RPMI7951 (cell line): ENCODE measurements at places on chromosomes 1 and 21. TPM values are rescaled to one million over a fixed set of nuclear protein-coding genes. Genes with fewer than 3 reads are reported as not detected.

DNA sequence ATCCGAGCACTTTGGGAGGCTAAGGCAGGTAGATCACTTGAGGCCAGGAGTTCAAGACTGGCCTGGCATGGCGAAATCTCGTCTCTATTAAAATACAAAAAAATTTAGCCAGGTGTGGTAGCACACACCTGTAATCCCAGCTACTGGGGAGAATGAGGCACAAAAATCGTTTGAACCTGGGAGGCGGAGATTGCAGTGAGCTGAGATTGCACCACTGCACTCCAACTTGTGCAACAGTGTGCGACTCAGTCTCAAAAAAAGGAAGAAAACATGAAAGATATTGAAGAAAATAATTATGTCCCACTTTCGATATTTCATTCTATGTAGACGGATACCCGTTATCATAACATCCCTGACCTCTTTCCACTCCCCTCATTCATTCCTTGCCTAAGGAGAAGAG is 19.2 kb downstream of the TUT4 start:
- no peak for DNase-seq

- no peak for DNase-seq
Observed at GRCh38 chr1:194155962-194156361, 969.5 kb upstream of the B3GALT2 start.

- DNase-seq: no peak
Observed at GRCh38 chr1:53463961-53464899, 5.0 kb downstream of the DMRTB1 start.

GRCh38 chr1:115652236-115652788 is 10.5 kb downstream of the VANGL1 start:
- DNase-seq: no peak

DNA sequence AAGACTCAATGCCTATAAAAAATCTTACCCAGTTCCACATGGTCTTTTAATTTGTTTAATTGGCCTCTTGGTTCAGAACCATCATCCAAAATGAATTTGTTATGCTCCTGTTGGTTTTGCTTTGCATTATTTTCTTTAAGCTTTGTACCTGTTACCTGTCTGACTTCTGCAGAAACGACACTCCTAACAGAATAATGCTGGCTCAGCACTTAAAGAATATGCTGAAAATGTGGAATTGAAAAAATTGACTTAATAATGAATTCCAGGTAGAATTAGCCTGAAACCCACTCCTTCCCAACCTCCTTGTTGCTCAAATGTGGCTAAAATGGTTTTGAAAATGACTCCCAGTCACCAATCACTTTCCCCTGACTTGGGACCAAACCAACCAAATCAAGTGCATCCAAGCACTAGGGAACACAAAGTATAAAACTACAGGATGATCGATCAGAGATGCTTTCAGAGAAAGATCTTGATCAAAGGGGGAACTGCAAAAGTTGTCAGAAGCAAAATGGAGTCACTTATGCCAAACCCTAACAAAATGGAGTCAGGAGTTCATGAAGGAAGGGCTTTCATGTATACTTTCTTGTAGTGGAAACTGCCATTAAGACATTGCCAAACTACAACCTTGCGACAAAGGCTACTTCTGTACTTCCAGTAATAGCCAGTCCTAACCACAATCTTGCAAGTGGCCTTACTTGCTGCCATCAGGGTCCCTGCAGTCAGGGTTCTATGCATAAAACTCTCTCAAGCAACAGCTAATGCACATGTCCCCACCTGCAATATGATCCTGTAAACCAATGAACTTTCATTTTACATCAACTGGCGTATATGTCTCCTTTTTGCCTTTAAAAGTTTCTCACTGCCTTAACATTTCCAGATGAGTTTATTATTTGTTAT is 5.4 kb downstream of the GBP7 start:
- DNase-seq: no peak

- DNase-seq: no peak
Observed at GRCh38 chr1:202688401-202688800, 21.9 kb downstream of the SYT2 start.

DNA sequence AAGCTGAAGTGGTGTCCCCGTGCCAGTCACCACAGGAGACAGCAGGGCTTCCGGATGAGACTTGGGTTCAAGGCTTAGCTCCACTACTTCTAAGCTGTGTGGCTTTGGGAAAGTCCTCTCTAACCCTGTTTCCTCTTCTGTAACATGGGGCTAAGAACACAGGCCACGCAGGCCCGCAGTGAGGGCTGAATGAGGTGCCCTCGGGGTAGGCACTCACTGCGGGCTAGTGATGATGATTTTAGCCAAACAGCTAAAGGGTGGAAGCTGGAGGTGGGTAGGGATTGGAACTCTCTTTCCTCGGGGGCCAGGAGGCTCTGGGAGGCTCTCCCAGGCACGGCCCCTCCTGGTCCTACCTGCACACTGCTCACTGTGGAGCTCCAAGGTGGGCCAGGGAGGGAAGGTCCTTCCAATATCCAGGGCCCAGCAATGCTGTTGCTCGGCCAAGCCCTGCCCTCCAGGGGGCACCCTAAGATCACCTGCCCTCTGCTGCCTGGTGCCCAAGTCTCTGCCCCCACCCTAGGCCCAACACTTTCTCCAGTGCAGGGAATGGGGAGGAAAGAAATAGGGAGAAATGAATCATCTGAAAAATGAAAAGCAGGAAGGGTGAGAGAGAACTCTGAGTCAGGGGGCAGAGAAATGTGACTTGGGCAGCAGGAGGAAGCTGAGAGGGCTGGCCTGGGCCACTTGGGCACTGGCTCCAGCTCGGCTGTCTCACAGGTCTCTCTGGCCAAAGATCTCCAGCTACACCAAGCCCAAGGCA is 19.2 kb upstream of the EVA1B start:
- DNase-seq: peak; percentile 84

- DNase-seq: peak; percentile 100
Observed at GRCh38 chr1:9078015-9078751, 8.7 kb upstream of the SLC2A5 start.

DNA sequence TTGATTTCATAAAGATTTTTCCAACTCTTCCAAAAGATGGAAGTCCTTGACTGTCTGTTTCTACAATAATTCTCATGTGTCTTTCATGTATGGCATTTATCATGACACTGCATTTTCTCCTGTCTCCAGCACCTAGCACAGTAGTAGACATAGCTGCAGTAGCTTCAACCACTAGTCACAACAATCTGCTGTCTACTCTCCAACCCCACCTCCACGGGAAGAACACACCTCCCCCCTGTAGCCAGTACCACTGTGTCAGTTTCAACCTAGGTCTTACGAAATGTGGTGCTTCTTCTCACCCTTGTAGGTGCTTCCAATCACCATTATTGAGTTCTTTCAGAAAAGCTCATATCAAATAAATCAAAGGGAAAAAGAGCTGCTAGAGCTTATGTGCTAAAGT is 425.1 kb upstream of the ADAMTS5 start:
- DNase-seq: no peak

GRCh38 chr1:164685266-164686035 is 126.5 kb downstream of the PBX1 start:
- no peak for DNase-seq

- DNase-seq: no peak
Observed at GRCh38 chr1:14521622-14522021, 76.9 kb upstream of the KAZN start.

DNA sequence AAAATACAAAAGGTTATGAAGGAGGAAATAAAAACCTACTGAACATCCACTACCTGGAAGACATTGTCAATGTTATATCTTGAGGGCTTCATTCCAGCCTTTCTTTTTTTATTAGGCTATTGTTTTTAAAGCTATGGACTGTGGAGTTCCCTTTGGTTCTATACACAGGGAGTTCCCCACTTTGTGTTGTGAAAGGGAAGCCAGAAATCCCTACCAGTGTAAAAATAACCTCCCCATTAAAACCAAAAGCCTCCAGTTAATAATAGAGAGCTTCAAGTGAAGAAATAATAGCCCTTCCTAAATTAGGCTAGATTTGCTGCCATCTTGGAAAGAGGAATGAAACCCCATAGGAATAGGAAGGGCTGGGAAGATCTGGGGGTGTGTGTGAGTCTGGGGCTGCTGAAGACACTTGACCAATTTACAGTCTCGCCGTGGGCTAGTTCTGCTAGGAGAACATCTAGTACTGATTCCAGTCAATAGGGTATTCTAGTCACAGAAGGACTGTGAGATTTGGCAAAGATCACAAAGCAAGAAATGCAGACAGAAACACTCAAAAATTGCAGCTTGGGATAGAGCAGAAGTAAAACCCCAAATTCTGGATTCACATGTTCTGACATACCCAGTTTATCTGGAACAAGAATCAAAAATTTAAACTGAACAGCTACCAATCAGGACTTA is 32.4 kb upstream of the PTGFRN start:
- DNase-seq: no peak

GRCh38 chr1:210822932-210823331 is 311.0 kb downstream of the KCNH1 start:
- no peak for DNase-seq

- no peak for DNase-seq
Observed at GRCh38 chr1:224745394-224745793, 129.3 kb downstream of the CNIH3 start.

DNA sequence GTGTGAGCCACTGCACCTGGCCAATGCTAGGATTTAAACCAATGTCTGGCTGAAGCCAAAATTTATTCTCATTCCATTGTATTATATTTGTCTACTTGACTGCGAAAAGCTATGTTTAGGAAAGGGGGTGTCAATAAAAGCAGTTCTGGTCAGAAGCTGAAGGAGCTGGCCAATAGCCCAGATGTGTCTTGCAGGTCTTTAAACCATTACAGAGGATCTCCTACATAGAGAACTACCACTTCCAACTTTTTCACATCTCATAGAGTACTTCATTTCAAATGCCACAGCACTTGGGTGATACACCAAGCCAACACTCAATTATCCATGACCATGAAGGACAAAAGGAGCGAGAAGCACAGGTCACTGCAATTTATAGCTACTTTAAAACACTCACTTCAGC is 2.5 kb downstream of the SYT11 start:
- DNase-seq: no peak

DNA sequence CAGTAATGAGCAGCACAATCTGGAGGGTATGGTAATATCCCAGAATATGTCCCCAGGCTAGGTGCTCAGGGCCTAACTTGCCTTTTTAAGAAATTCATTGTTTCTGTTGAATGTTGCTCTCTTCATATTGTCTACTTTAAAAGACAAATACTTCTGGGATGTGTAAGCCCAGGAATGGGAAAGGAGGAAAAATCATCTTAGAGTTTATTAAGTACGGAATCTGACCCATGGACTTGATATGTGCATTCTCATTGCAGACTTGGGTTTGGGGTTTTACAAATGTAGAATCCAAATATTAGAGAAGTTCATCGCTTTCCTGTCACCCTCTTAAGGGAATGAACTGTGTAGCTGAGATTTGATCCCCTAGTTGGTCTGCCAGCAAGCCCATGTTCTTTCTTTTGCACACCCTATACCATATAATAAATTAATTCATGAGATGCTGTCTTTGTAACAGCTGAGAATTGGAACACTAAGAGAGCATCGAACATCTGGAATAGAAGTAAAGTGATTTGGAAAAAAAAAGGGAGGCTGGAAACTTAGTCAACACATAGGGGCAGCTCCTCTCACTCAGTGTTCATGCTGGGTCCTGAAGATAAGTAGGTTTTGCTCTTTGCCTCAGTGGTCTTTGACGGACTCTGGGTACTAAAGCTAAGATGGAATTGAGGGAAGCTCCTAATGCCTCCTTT is 235.8 kb upstream of the C1orf105 start:
- no peak for DNase-seq

DNA sequence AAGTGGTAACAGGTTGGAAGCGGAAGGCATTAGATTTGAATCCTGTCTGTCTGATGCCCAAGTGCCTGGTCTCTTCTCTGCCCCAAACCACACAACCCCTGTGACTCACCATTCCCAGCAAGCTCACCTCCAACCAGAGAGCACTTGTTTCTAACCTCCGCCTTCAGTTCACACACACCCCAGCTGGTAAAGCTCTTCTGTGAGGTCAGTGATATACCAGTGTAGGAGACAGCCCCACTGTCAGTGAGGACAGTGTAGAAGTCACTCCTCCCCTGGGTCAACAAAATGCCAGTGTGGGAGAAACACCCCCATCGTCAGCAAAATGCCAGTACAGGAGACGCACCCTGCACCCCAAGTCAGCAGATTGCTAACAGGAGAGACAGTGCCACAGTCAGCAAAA is 2.6 kb downstream of the RIMS3 start:
- peak; percentile 54 for DNase-seq

- no peak for DNase-seq
Observed at GRCh38 chr1:50358962-50359361, 64.3 kb downstream of the DMRTA2 start.

DNA sequence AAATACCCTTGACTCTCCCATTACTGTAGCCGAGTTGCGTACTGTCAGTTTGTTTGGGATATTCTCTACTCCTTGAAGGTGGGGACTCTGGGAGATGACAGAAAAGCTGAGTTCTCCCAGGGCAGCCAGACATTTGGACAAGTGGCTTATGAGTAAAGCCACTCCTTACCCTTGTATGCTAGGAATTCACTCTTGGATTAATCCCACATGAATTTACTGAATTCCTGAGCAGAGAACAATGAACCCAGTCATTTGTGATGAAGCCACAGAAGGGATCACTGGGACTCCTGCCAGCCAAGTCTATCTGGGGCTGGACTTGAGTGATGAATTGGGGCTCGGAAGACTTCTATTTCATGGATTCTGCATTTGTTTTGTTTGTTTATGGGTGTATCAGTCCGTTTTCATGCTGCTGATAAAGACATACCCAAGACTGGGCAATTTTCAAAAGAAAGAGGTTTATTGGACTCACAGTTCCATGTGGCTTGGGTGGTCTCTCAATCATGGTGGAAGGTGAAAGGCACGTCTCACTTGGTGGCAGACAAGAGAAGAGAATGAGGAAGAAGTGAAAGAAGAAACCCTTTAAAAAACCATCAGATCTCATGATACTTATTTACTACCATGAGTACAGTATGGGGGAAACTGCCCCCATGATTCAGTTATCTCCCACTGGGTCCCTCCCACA is 25.1 kb downstream of the C1orf116 start:
- peak; percentile 95 for DNase-seq

GRCh38 chr1:59605761-59606160 is 209.0 kb upstream of the HOOK1 start:
- peak; percentile 57 for DNase-seq

DNA sequence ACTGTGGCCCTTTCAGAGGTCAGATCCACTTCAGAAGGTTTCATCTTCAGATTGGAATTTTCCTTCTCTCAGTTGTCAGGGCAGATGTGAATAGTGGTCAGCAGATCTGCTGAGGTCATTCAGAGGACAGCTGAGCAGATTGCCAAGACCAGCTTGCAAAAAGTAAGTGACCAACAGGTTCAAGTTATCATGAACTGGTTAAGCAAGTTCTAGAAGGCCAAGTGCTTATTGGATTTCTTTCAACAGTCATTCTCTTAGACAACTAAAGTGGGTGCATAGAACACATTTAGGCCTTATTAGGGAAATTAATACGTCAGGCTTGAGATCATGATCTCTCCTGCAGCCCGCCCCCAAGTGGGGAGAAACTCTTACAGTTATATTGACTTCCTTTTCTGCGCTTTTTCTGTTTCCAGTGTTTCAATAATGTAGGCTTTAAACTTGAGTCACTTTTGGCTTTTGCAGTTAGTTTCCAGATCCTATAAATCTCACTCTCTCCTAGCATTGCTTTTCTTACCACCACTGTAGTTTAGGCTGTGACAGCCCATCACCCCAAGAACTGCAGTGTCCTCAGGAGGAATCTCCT is 96.4 kb downstream of the C1orf21 start:
- DNase-seq: peak; percentile 77

Gene KIF21B
- 0.60 and 0.68 TPM in 2 replicates for total RNA-seq

Gene CFHR5
- total RNA-seq: not detected in 2 replicates

Gene TMEM54
- total RNA-seq: 110 and 148 TPM in 2 replicates

Gene IFI44
- total RNA-seq: 97.0 and 107 TPM in 2 replicates

Gene USP21
- 4.4 and 9.3 TPM in 2 replicates for total RNA-seq

Gene B3GALT6
- total RNA-seq: 13.9 and 18.2 TPM in 2 replicates

Gene CR1L
- total RNA-seq: 0.24 TPM in 1 of 2 replicates, not detected in the other

Gene APCS
- not detected in 2 replicates for total RNA-seq

Gene RAB13
- 41.3 and 44.3 TPM in 2 replicates for total RNA-seq

Gene FAM76A
- total RNA-seq: 12.1 and 16.7 TPM in 2 replicates

Gene CD101
- total RNA-seq: 0.39 and 0.48 TPM in 2 replicates

Gene IVL
- not detected in 2 replicates for total RNA-seq
